GM10248 (cell line): ENCODE measurements at places on chromosomes 4 and X.

GRCh38 chrX:78064152-78064551, 39.9 kb upstream of the PGK1 start:
- no peak for DNase-seq

DNA sequence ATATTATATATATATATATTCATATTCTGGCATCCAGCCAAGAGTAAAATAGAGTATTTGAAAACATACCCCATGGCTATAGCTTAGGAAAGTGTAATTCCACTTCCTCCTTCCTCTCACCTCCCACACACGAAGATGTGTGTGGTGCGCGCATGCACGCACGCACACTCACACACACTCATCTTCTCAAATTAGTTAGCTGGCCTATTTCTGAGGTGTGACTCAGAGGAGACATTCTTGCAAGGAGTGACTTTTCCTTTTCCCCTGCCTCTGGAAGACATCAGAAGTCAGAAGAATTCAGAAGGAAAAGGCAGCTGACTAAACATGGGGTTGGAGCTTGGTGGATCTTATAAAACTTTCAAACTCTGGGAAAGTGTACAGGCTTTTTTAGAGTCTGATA, 8.8 kb downstream of the ENPEP start:
- DNase-seq: no peak

GRCh38 chr4:61533140-61533539, 333.0 kb downstream of the ADGRL3 start:
- DNase-seq: no peak

- no peak for DNase-seq
Measured at GRCh38 chr4:8637456-8637984, 45.0 kb downstream of the CPZ start.

DNA sequence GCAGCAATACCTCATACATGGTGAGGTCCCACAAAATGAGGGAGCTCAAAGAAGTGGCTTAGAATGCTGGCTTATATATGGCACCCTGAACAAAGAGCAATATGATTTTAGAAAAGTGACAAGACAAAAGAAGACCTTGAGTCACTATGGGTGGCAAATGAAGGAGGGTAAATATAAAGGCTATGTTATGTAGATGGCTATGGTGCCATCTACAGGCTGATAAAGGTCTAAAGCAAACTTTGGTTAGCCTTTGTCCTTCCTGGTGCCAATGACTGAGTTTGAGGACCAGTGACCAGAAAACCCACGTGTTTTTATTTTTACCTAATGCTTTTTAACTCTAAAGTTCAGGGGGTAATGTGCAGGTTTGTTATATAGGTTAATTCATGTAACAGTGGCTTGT, 151.8 kb downstream of the CCNG2 start:
- peak; percentile 49 for DNase-seq

- DNase-seq: no peak
Measured at GRCh38 chr4:532588-533317, 33.7 kb downstream of the PIGG start.

- DNase-seq: no peak
Measured at GRCh38 chr4:88327665-88328064, 43.3 kb upstream of the PPM1K start.

- DNase-seq: no peak
Measured at GRCh38 chr4:8316911-8317351, 47.4 kb downstream of the HTRA3 start.

DNA sequence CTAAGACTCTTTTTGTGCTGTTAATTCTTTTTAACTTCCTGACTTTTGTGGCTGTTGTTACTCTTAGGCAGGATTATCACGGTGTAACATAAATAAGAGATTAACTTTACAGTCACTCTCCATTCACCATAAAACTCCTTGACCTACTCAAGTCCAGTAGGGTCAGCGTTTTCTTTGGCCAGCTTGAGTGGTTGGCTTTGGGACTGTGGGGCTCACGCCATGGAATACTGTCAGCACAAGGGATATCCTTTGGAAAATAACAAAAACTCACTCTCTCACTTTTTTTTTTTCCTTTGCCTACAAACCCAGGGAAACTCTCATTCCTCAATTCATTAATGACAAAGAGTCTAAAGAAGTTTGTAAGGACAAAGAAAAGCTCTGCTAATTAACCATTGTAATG, 89.4 kb upstream of the TLL1 start:
- DNase-seq: no peak

- no peak for DNase-seq
Measured at GRCh38 chr4:41611881-41612871, 74.2 kb downstream of the LIMCH1 start.

DNA sequence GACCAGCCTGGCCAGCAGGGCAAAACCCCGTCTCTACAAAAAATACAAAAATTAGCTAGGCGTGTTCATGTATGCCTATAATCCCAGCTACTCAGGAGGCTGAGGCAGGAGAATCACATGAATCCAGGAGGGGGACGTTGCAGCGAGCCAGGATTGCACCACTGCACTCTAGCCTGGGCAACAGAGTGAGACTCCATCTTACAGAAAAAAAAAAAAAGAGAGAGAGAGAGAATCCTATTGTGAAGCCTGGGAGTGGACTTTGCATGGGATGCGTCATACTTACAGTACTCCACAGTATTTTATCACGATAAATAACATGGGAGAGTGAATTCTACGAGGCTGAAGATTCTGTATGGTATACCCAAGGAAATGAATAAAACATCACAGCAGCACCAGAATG, 139.6 kb downstream of the AASDH start:
- no peak for DNase-seq

GRCh38 chrX:39730662-39731329, 367.0 kb downstream of the BCOR start:
- peak; percentile 63 for DNase-seq

- no peak for DNase-seq
Measured at GRCh38 chr4:42015438-42015837, 25.1 kb downstream of the SLC30A9 start.

DNA sequence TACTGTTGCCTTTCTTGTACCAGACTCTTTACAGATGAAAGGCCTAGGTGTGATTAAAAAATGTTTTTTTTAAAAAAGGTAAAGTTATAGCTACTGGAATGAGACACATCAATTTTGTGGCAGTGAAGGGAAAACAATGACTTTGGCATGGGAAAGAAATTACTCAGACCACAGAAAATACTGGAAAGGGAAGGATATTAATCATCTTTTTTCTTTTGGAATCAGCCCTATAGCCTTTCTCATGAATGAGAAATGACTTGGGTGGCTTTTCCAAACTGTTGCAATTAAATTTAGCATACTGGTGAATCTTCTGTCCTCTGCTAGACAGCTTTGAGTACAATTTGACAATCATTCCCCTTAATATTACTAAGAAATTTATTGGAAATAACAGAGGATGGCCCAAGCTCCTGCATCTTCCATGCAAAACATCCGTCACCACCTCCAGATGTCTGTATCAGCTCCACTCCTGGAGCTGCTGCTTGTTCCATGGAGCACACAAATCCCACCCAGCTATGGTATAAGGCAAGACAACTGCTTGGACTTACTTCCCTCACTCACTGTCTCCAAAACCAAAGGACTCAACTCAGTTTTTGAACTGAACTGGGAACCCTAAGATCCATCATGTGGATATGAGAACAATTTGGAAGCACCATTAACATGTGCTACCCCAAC, 97.6 kb upstream of the ARSJ start:
- no peak for DNase-seq

DNA sequence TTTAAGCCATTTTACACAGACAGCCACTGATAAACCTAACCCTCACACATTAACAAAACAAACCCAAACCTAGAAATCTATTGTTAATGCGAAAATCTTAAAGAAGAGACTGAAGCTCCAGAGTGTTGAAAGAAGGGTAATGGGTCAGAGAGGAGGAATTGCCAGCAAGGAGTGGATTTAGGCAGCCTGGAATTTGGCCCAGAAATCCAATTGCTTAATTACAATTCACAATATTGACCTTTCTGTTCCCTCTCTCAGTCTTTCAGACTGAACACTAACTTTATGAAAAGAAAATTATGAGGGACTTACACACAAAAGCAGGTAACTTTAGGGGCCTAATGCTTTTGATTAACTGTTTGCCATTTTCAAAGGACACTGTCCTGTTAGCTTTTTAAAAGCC, 185.2 kb upstream of the GPC4 start:
- DNase-seq: no peak

GRCh38 chr4:63921561-63921960, 487.7 kb downstream of the TECRL start:
- DNase-seq: no peak

- no peak for DNase-seq
Measured at GRCh38 chrX:111519215-111519614, 7.8 kb downstream of the SERTM2 start.

- DNase-seq: no peak
Measured at GRCh38 chrX:139826065-139827044, 106.5 kb downstream of the ATP11C start.

- DNase-seq: no peak
Measured at GRCh38 chr4:152926959-152927358, 9.2 kb upstream of the FHDC1 start.

GRCh38 chr4:176746846-176747245, 45.9 kb downstream of the VEGFC start:
- no peak for DNase-seq

DNA sequence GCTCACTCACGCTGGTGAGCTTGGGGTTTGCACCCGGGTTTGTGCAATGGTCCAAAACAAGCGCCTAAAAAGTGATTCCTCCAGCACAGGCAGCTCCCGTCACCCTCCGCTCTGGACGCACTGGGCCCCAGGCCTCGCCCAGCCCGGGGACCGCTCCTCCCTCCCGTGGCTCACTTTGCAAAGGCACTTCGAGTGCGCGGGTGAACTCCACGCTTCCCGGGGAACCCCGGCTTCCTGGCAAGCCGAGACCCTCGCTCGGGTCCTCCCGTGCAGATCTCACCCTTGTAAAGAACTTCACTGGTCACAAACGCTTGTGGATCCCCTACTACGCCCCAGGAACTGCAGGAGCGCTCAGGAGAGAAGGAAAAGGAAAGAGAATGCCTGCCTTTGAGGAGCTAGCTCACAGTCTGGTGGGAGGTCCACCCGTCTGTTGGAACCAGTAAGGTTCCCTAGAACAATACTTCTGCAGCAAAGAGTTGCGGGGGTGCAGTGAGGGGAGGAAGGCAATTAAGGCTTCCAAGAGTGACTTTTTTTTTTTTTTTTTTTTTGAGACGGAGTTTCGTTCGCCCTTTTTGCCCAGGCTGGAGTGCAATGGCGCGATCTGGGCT, at the start of gene CTPS2:
Gene CTPS2 (minus strand): TSS at position 122 of the 608 bp plus-strand sequence. CDS start 9,767 bp downstream, outside the sequence.
- peak; percentile 71 for DNase-seq

GRCh38 chrX:29662101-29662500, 553.3 kb upstream of the MAGEB2 start:
- DNase-seq: no peak

GRCh38 chr4:48681856-48682255, 98.2 kb downstream of the FRYL start:
- DNase-seq: peak; percentile 39

- no peak for DNase-seq
Measured at GRCh38 chr4:122671919-122672490, 51.1 kb upstream of the IL21 start.

DNA sequence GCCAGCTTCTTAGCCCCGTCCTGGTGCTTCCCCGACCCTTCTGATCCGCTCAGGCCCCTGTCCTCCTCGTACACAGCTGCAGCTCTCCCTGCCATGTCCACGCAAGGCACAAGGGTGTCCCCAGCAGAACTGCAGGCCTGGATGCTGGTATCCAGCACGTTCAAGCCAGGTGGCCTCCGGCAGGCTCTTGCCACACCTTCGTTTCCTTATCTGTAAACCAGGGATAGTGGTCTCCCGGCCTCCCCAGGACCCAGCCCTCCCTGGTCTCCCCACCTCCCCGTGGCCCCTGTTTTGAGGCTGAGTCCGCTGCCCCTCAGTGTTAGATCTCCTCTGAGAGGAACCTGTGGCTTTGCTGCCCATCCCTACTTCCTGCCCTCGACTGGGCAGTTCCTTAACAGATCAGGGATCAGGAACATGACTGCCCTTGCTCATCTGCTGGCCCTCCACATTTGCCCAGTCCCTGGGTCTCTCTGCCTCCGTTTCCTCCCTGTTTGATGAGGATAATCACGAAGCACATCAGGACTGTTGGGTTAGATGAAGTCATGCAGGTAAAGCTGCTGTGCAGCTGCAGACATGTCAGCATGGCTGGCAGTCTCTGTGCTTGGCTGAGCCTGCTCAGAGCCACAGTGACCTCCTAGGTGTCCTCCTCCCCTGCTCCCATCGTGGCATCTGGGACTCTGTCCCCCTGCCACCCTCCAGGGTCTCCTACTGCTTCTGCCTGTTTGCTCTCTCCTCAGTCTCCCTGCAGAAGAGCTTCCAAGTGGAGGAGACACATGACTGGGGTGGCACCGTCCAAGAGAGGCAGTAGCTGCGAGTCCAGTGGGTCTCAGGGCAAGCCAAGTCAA, 32.9 kb downstream of the PIGG start:
- DNase-seq: no peak

GRCh38 chrX:136754651-136755050, 26.1 kb downstream of the ARHGEF6 start:
- DNase-seq: no peak

GRCh38 chr4:169109035-169109675, 99.1 kb upstream of the CBR4 start:
- no peak for DNase-seq

DNA sequence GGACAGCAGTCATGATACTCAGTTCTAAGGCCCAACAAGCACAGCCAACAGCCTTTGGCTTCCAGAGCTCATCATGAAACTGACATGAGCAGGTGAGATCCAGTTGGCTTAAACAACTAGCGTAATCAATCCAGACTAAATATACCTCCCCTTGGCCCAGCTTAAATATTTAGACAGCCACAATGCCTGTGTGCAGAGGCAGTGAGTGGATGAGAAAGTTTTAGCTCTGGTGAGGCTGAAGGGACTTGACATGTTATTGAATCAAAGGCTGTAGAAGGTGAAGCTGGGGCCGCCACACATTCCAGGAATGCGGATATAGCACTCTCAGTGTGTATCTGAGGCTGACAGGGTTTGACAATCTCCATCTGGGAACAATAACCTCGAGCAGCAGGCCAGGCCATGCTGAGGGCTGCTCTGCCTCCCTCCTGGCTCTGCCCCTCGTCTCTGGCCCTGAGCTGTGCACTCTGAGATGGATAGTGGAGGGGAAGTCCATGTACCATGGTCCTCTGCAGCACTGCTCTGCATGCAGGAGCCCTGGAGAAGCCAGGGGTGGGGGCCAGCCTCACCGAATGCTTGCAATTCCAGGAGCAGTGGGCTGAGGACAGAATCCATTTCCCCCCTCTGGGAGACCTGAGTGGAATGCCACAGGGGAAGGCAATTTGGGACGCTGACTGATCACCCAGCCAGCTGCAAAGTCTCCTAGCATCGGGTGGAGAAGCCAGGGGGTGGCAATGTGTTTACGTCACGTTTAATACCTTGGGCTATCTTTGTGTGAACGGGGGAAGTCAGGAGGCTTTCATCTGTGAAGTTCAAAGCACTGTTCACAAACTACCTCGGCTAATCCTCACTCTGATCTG, 37.3 kb upstream of the RASL11B start:
- no peak for DNase-seq

DNA sequence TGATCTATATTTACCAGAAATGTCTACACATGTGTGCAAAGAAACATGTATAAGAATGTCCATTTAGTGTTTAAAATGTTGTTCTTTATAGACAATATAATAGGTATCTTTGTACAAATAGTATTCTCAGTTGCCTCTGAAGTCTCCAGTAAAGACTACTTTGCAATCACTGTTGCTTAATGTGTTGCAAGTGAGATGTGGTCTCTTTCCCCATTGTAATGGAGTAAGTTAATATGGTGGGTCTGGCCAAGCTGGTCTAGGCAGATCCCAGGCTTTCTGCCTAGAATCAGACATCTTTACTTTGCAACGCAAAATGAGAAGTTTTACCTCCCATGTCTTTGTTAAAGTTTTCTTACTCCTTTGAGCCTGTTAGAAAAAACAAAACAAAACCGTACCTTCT, 144.8 kb downstream of the GABRA3 start:
- DNase-seq: no peak
